ENCODE measurements at places on chromosomes 2 and 18. TPM values are rescaled to one million over a fixed set of nuclear protein-coding genes. Genes with fewer than 3 reads are reported as not detected.

Gene NETO1
- total RNA-seq = not detected

Gene LTBP1
- total RNA-seq = 80.9 TPM

Gene HAAO
- total RNA-seq = not detected

Gene MRO
- not detected for total RNA-seq

Gene IL37
- total RNA-seq = not detected

Gene ARL5A
- total RNA-seq = 99.1 TPM

Gene HOXD13
- total RNA-seq = not detected

Gene SLC4A3
- under 0.01 TPM for total RNA-seq

Gene CABYR
- 2.9 TPM for total RNA-seq

Gene IGFBP5
- total RNA-seq = 5.9 TPM

Gene TWIST2
- total RNA-seq = 0.91 TPM

Gene BMP10
- total RNA-seq = not detected

Gene EVA1A
- 138 TPM for total RNA-seq

Gene ABHD1
- total RNA-seq = not detected

Gene POTEE
- not detected for total RNA-seq

Gene FAP
- total RNA-seq = 7.1 TPM

Gene SULT1C4
- total RNA-seq = 27.0 TPM

Gene NR4A2
- total RNA-seq = under 0.01 TPM

Gene ATIC
- total RNA-seq = 10.7 TPM

Gene PIKFYVE
- 28.4 TPM for total RNA-seq

Gene LIMS3
- total RNA-seq = 11.4 TPM

Gene FBXO36
- total RNA-seq = 1.7 TPM

Gene CAPN14
- under 0.01 TPM for total RNA-seq

Gene ARHGAP15
- not detected for total RNA-seq

Gene RAB31
- total RNA-seq = 34.1 TPM

Gene INHA
- total RNA-seq = not detected

Gene SERPINB11
- not detected for total RNA-seq

Gene CABLES1
- 14.6 TPM for total RNA-seq

Gene POU3F3
- not detected for total RNA-seq

Gene MBD5
- 10.2 TPM for total RNA-seq

Gene PDE1A
- 0.46 TPM for total RNA-seq

Gene CD8B
- not detected for total RNA-seq

Gene TOGARAM2
- total RNA-seq = not detected

Gene CIB4
- not detected for total RNA-seq

Gene RFTN2
- total RNA-seq = 5.5 TPM

Gene OTOS
- not detected for total RNA-seq

Gene NDC80
- total RNA-seq = 36.6 TPM

Gene TMEM247
- total RNA-seq = not detected

Gene TMEM150A
- 7.4 TPM for total RNA-seq

Gene AOX1
- 0.32 TPM for total RNA-seq

Gene ZSWIM2
- total RNA-seq = not detected

Gene TNFRSF11A
- 2.3 TPM for total RNA-seq

Gene GDF7
- 5.5 TPM for total RNA-seq

Gene CCDC85A
- 20.5 TPM for total RNA-seq

Gene CHRNG
- total RNA-seq = not detected

Gene ESCO1
- total RNA-seq = 16.9 TPM

Gene ATP5MC3
- total RNA-seq = 181 TPM

Gene SCN9A
- total RNA-seq = 2.6 TPM

Gene LCT
- not detected for total RNA-seq

Measured in epithelial cell of umbilical artery (primary cell).